ENCODE measurements at places on chromosomes 5 and 9. TPM values are rescaled to one million over a fixed set of nuclear protein-coding genes. Genes with fewer than 3 reads are reported as not detected.

Gene OCLN
- polyA plus RNA-seq, result 4.6 TPM

Gene SELENOP
- polyA plus RNA-seq, result 11.2 TPM

Gene TBC1D9B
- polyA plus RNA-seq, result 69.2 TPM

Gene CDO1
- polyA plus RNA-seq, result not detected

Gene VCAN
- 2.2 TPM for polyA plus RNA-seq

DNA sequence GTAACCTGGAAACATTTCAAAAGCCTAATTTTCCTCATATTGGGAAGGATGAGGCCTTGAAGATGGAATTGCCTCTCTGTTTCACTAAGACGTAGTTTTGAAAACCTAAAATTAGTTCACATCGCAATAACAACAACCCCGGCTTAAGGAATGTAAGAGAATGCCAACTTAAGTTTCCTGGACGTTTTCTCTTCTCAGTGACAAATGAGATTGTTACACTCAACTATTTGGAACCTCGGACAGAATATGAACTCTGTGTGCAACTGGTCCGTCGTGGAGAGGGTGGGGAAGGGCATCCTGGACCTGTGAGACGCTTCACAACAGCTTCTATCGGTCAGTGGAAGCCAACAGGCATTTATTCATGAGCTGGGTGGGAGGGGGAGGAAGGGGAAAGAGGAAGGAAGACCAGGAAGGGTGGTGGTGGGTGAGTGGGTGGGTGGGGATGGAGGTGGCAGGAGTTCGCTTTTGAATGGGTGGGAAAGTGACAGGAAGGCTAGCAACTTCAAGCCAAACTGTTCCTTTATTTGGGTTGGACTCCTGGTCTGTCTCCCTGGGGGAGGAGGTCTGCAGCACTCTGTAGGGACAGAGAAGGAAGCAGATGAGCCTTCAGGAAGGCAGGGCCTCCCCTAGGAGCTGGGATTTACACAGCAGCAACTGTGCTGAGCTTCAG lies 83.4 kb downstream of the TEK start:
- DNase-seq, result no peak
- no peaks in the 10 kb centered on the region for H3K27me3 ChIP-seq
- H3K4me1 ChIP-seq, result peaks cover 33% of the 10 kb centered on the region
- H3K4me3 ChIP-seq, result no peak overlapping the region

- no peak for DNase-seq
- no peaks in the 10 kb centered on the region for H3K36me3 ChIP-seq
- no peak overlapping the region for H3K4me3 ChIP-seq
- no peak overlapping the region for H3K27ac ChIP-seq
- no peaks in the 10 kb centered on the region for H3K27me3 ChIP-seq
Observed at GRCh38 chr5:32522429-32523143, 62.8 kb upstream of the SUB1 start.

- no peaks in the 10 kb centered on the region for H3K36me3 ChIP-seq
- peaks cover 7% of the 10 kb centered on the region for H3K27me3 ChIP-seq
- H3K4me3 ChIP-seq, result no peak overlapping the region
- DNase-seq, result no peak
- H3K27ac ChIP-seq, result no peak overlapping the region
- H3K4me1 ChIP-seq, result no peaks in the 10 kb centered on the region
Observed at GRCh38 chr5:169811680-169812079, 168.6 kb downstream of the INSYN2B start.

GRCh38 chr9:61665330-61665751 lies 475.5 kb downstream of the SPATA31A7 start:
- H3K27ac ChIP-seq, result no peak overlapping the region
- H3K27me3 ChIP-seq, result no peaks in the 10 kb centered on the region
- DNase-seq, result no peak
- H3K4me1 ChIP-seq, result no peaks in the 10 kb centered on the region

GRCh38 chr5:38800515-38800914 lies 45.3 kb upstream of the OSMR start:
- no peak overlapping the region for H3K27ac ChIP-seq
- H3K27me3 ChIP-seq, result no peaks in the 10 kb centered on the region
- DNase-seq, result no peak
- H3K4me3 ChIP-seq, result no peak overlapping the region
- no peaks in the 10 kb centered on the region for H3K36me3 ChIP-seq
- no peaks in the 10 kb centered on the region for H3K4me1 ChIP-seq

DNA sequence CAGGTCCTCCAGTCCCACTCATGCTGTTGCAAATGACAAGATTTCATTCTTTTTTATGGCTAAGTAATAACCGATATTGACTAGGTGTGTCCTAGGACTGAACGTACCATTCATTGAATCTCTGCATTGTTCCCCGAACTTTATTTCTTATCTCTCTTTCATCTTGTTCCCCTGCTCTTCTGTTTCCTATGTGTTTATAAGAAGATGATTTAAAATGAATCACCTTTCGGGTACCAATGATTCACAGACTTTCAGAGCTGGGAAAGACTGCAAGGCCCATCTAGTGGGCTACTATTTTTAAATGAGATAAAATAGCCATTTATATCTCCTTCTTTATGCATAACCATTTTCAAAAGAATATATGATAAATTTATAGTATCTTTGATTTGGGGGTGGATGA lies 133.0 kb downstream of the CDH18 start:
- no peak overlapping the region for H3K4me3 ChIP-seq
- no peaks in the 10 kb centered on the region for H3K36me3 ChIP-seq
- DNase-seq, result peak; percentile 35
- no peak overlapping the region for H3K27ac ChIP-seq

GRCh38 chr5:76849419-76850291 lies at the start of gene S100Z:
Gene S100Z (plus strand): TSS chr5:76850014. CDS start chr5:76875360, 25,346 bp downstream.
- DNase-seq, result no peak
- H3K36me3 ChIP-seq, result no peaks in the 10 kb centered on the region
- no peaks in the 10 kb centered on the region for H3K4me1 ChIP-seq
- H3K4me3 ChIP-seq, result no peak within 1 kb of the TSS
- H3K27me3 ChIP-seq, result no peaks in the 10 kb centered on the region

DNA sequence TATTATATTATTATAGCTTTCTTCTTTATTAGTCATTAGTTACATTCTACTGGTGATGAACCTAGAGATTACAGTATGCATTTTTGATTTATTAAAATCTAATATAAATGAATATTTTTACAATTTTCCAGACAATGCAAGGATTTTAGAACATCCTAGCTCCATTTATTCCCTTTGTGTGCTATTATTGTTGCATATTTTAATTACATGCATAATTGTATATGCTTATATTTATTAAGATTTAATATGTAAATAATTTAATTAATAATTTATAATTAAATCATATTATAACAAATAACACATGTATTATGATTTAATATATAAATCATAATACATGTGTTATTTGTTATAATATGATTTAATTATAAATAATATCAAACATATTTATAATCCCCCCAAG lies 23.4 kb upstream of the MACROH2A1 start:
- H3K27me3 ChIP-seq, result no peaks in the 10 kb centered on the region
- no peak for DNase-seq
- no peaks in the 10 kb centered on the region for H3K36me3 ChIP-seq

DNA sequence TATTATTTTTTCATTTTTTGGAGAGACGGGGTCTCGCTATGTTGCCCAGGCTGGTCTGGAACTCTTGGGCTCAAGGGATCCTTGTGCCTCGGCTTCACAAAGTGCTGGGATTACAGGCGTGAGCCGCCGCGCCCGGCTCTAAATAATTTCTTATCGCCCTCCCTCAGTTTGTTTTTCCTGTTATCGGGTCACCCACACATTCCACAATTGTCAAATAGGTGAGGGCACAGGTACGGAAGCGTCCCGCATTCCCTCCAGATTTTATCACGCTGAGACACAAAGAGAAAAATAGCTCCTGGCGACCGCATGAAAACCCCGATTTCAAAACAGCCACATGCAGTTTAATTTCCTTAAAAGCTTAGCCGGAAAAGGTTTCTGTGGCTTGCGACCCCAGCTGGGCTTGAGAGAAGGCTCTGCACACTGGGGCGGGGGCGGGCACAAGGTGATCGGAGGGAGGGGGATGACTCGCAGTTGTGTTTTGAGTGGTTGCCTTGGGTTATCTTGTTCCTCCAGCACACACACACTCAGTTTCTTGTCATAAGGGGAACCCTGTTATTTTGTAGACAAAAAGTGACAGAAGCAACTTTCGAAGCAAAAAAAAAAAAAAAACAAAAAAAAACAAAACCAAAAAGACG lies 717 bp upstream of the IQGAP2 start:
- H3K4me3 ChIP-seq, result peak overlapping the region; percentile 15
- DNase-seq, result no peak
- no peaks in the 10 kb centered on the region for H3K36me3 ChIP-seq
- peaks cover 49% of the 10 kb centered on the region for H3K27me3 ChIP-seq
- H3K4me1 ChIP-seq, result no peaks in the 10 kb centered on the region

DNA sequence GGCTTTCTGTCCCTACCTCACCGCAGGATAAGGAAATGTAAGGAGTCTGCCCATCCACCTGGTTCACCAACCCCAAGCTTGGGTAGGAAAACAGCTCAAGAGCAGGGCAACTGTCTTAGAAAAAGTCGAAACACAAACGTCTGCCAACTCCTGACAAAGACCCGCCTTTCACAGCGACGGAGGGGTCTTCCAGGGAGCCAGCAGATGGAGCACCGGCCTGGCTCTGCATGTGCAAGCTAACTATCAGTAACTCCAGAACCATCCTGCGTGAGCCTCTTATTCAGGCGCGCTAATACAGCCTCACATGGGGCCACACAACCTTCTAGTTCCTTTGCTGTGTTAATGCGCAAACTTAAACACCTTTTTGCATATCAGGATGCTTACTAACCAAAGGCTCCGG lies 26.9 kb downstream of the CAMSAP1 start:
- H3K27me3 ChIP-seq, result no peaks in the 10 kb centered on the region
- no peak overlapping the region for H3K4me3 ChIP-seq
- DNase-seq, result no peak

- H3K27ac ChIP-seq, result no peak overlapping the region
- H3K4me1 ChIP-seq, result peaks cover 15% of the 10 kb centered on the region
- no peak overlapping the region for H3K4me3 ChIP-seq
Observed at GRCh38 chr9:120892748-120893610, 16.0 kb upstream of the PHF19 start.

- no peak for DNase-seq
- no peaks in the 10 kb centered on the region for H3K36me3 ChIP-seq
- H3K27me3 ChIP-seq, result no peaks in the 10 kb centered on the region
- H3K4me3 ChIP-seq, result no peak overlapping the region
Observed at GRCh38 chr9:110951805-110952539, 86.3 kb downstream of the LPAR1 start.

DNA sequence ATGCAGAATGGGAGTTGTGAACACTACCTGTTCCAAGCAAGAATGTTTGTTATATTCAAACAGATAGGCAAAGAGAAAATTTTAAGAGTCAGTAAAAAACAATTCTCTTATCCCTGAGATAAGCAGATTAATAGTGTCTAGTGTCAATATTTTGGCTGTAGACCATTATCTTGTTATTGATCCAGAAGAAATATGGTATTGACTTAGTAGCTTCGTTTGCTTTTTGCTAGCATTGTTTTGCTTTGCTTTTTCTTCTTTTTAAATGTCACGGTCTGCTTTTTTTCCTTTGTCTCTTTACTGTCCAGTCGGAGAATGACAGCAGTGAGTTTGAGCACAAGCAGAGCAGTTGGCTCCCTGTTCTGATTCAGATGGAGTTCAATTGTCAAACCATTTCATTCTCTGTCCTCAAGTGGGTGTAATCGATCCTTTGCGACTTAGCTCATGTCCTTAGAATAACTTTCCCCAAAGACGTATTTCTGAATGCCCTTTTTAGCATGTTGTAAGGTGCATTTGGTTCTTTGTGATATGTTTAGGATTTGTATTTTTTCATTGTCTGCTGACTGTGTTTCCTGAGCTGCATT lies 29.3 kb downstream of the FUBP3 start:
- H3K36me3 ChIP-seq, result peaks cover 23% of the 10 kb centered on the region
- no peaks in the 10 kb centered on the region for H3K27me3 ChIP-seq
- H3K4me1 ChIP-seq, result peaks cover 2% of the 10 kb centered on the region
- no peak for DNase-seq

DNA sequence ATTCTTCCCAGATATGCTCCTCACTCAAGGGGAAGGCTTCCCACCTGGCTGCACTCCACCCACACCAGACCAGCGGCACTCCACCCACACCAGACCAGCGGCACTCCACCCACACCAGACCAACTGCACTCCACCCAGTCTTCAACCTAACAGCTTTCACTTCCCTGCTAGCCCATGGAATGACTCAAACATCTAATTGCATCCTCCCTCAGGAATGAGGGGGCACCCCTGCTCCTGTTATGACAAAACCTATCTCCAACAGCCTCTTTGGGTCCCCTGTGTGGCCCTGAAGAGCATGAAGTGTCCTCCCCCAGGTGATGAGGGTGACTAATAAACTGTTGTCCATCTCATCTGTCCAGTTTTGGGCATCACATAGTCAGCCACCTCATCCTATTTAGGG lies 556.6 kb upstream of the TUSC1 start:
- no peaks in the 10 kb centered on the region for H3K27me3 ChIP-seq
- no peaks in the 10 kb centered on the region for H3K36me3 ChIP-seq
- no peak for DNase-seq
- H3K4me1 ChIP-seq, result no peaks in the 10 kb centered on the region
- no peak overlapping the region for H3K27ac ChIP-seq

DNA sequence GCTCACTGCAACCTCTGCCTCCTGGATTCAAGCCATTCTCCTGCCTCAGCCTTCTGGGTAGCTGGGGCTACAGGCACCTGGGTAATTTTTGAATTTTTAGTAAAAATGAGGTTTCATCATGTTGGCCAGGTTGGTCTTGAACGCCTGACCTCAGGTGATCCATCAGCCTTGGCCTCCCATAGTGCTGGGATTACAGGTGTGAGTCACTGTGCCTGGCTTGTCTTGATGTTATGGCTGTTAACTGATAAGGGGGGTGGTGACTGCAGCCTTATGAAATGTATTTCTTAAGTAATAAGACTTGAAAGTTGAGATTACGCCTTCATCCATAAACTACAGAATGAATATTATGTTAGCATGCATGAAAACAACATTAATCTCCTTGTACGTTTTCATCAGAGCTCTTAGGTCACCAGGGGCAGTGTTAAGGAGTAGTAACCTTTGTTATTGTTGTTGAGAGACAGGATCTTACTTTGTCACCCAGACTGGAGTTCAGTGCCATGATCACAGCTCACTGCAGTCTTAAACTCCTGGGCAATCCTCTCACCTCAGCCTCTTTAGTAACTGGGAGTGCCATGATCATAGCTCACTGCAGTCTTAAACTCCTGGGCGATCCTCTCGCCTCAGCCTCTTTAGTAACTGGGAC lies 148.3 kb downstream of the ATP10B start:
- no peak for DNase-seq
- no peak overlapping the region for H3K4me3 ChIP-seq
- no peaks in the 10 kb centered on the region for H3K27me3 ChIP-seq
- H3K27ac ChIP-seq, result no peak overlapping the region
- H3K36me3 ChIP-seq, result no peaks in the 10 kb centered on the region

DNA sequence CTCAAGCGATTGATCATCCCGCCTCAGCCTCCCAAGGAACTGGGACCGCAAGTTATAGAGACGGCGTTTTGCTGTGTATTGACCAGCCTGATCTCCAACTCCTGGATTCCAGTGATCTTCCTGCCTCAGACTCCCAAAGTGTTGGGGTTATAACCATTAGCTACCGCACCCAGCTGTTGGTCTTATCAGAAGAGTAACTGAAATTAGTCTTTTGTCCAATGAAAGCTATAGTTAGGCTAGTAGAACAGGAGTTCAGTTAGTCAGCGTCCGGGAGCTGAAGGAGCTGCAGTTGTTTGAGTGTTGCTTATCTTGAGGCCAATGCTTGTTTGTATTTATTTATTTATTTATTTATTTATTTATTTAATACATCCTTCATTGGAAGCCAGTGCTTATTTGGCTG lies 3.2 kb upstream of the MIGA2 start:
- peaks cover 28% of the 10 kb centered on the region for H3K4me1 ChIP-seq
- H3K36me3 ChIP-seq, result no peaks in the 10 kb centered on the region
- no peak overlapping the region for H3K4me3 ChIP-seq
- H3K27me3 ChIP-seq, result no peaks in the 10 kb centered on the region
- no peak overlapping the region for H3K27ac ChIP-seq
- no peak for DNase-seq

GRCh38 chr9:136013524-136014034 lies 52.4 kb upstream of the UBAC1 start:
- H3K27ac ChIP-seq, result no peak overlapping the region
- DNase-seq, result no peak
- H3K36me3 ChIP-seq, result peaks cover 13% of the 10 kb centered on the region
- H3K27me3 ChIP-seq, result no peaks in the 10 kb centered on the region
- H3K4me1 ChIP-seq, result no peaks in the 10 kb centered on the region

Measured in keratinocyte (primary cell).